Fibroblast of gingiva (primary cell): ENCODE measurements at places on chromosomes 2 and 18.

DNA sequence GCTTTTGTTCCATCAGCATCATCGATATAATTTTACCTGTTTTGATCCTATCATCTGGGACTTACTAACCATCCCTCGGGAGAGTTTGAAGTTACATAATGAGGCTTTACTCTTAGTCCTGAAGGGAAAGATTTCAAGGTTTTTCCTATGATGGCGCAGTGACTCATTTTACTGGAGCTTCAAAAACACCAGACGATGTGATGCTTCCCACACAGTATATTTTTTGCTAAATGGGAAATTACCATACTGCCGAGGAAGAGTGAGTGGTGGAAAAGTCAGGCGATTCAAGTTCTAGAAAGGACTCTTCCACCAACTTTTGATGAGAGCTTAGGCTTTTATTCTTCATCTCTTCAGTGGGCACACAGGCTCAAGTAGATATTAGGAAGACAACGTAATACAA is 44.6 kb upstream of the GCG start:
- no peak for DNase-seq

- no peak for DNase-seq
Measured at GRCh38 chr2:111062417-111062816, 58.3 kb upstream of the BCL2L11 start.

DNA sequence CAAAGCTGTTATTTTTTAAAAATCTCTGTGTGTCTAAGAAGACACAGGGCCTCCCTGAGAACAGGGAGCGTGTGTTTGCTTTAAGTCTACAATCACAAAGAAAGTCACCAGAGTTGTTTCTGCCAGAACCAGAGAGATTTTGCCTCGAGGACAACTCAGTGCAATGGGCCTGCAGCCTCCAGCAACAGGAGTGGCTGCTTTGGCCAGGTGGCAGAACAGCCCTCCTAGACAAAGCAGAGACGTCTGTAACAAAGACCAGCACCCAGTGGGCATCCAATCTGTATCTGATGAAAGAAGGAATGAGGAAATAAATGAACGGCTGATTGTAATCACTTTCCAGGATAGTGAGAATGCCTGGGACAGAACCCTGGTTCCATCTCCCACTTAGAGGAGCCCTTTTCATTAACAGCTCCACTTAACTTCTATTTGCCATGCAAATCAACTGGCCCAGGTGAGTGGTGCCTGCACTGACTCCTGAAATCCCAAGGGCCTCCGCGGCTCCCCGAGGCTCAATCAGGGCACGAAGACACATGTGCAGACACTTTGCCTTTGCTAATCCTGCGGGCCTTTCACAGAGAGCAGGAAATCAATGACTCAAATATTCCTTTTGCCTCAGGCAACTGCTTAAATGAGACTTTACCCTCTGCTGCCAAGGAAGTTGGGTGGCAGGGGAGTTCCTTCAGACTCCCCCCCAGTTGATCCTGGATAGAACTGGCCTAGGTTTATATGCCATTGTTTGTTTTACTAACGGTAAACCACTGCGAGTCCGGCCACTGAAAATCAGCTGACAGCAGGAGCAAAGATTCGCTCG is 146.5 kb downstream of the CABLES1 start:
- DNase-seq: peak; percentile 94

DNA sequence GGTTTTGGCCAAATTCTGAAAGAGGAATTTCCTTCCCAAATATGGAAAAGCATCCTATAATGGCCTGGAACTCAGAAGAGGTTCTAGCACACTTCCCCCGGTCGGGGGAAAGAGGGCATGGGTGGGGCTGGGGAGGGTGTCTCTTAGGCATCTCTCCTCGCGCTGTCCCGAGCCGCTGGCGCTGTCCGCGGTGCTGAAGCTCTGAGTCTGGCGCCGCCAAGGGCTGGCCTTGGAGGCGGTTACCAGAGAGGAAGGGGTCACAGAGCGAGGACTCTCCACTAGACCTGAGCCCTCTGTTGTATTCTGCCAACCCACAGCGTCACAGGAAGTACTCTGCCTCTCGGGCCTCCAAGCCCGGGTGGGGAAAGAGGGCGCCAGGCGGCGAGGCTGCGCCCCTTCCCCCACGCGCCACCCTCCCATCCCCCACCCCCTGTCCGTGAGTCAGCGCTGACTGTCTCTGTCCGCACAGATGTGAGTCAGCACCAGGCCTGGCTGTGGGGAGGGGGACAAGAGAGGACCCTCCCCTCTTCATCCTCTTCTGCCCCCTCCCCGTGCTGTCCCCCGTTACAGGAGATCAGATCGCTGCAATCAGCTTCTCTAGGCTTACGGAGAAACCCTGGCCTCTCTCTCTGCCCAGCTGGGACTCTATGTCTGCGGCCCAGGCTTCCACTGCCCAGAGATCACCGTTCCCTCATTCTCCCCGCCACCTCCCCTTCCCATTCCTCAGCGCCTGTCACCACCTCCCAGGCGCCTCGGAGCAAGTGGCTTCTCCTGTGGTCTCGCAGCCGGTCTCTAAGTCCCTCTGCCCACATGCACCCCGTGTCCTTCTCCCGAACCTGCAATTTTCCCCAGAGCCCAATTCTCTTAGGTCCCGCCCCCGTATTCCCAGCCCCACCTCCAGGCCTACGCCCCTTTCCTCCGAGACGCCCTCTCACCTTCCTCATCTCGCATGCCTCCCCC is 779 bp downstream of the PTPRN start:
- DNase-seq: peak; percentile 15

GRCh38 chr2:234629596-234629995 is 132.7 kb upstream of the ARL4C start:
- DNase-seq: no peak
